ENCODE measurements at places on chromosomes 2 and 18. TPM values are rescaled to one million over a fixed set of nuclear protein-coding genes. Genes with fewer than 3 reads are reported as not detected.

GRCh38 chr18:79964330-79965118 is at the start of gene HSBP1L1:
HSBP1L1 (plus strand) TSS chr18:79964643; CDS start chr18:79964736, 93 bp downstream.
- peak within 1 kb of the TSS; percentile 39 for H3K4me3 ChIP-seq
- DNase-seq = no peak
- H3K27ac ChIP-seq = peak within 1 kb of the TSS; percentile 25
- no peaks in the 10 kb centered on the region for H3K36me3 ChIP-seq

DNA sequence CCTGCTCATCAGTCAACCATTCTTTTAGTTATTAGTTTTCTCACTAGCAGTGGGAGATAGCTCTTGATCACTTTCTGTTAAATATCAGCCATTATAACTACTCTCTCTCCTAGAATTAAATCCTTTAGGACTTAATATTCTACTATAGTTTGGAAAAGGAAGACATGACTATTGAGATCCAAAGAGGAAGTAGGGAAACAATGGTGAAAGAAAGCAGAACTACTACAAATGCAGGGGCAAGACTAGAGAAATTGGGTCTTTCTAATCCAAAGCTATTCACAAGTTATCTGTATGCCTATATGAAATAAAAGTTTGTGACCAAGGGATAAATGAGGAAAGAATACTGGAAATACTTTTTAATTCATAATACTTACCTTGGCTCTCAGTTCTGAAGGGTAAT is 65.1 kb downstream of the SRBD1 start:
- H3K36me3 ChIP-seq = peaks cover 16% of the 10 kb centered on the region
- DNase-seq = no peak
- no peak overlapping the region for H3K27ac ChIP-seq
- H3K27me3 ChIP-seq = no peaks in the 10 kb centered on the region

The C2orf69 gene
- total RNA-seq = 24.7 TPM

DNA sequence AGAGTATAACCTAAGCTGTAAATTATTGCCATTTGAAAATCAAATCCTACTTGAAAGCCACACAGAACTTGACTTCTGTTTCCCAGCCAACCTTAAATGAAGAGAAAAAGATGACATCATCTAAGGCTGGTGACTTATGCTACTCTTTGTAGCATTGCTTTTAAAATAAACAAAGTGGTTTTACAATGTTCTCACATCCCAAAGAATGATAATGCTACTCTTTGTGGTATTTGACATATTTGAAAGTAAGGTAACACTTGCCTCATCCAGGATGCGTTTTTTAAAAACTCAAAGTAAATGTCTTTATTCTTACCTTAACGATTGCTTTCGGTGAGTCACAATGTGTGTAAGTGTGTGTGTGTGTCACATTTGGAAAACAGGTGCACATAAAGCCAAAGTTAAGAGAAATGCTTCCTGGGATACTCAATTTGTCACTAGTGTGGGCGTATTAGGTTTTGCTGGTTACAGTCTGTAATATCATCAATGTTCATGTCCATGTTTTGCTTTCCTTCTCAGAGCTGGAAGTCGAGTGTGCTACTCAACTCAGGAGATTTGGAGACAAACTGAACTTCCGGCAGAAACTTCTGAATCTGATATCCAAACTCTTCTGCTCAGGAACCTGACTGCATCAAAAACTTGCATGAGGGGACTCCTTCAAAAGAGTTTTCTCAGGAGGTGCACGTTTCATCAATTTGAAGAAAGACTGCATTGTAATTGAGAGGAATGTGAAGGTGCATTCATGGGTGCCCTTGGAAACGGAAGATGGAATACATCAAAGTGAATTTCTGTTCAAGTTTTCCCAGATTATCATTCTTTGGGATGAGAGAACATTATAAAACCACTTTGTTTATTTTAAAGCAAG is 2.6 kb downstream of the PMAIP1 start:
- H3K27me3 ChIP-seq = peaks cover 69% of the 10 kb centered on the region
- H3K36me3 ChIP-seq = no peaks in the 10 kb centered on the region
- no peak for DNase-seq

- DNase-seq = no peak
- H3K27ac ChIP-seq = no peak overlapping the region
- no peak overlapping the region for H3K4me3 ChIP-seq
- H3K36me3 ChIP-seq = no peaks in the 10 kb centered on the region
- H3K27me3 ChIP-seq = no peaks in the 10 kb centered on the region
Measured at GRCh38 chr18:50209311-50209710, 14.4 kb upstream of the MYO5B start.

- no peak overlapping the region for H3K27ac ChIP-seq
- no peaks in the 10 kb centered on the region for H3K27me3 ChIP-seq
- H3K36me3 ChIP-seq = no peaks in the 10 kb centered on the region
- no peak overlapping the region for H3K4me3 ChIP-seq
- H3K4me1 ChIP-seq = peaks cover 5% of the 10 kb centered on the region
Measured at GRCh38 chr2:111178730-111179405, 58.2 kb downstream of the BCL2L11 start.

The ATP8B1 gene
- total RNA-seq = 12.0 TPM

The TRABD2A gene
- total RNA-seq = 2.9 TPM

DNA sequence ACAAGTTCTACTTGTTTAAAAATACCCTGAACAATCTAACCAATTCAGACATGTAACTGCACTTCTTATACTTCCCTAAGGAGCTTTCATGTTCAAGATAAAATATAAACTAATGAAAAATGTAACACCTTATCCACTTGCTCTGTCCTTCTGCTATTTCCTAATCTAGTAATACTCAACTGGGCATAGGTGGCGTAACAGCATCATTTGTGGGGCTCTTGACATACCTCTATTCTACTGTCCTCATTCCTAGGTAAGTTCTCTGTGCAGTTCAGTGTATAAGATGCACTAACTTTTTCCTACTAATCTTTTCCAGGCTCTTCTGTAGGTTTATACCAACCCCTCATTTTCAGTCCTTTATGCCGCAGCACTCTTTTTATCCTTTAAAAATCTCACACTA is 36.7 kb downstream of the PRKD3 start:
- H3K27ac ChIP-seq = no peak overlapping the region
- H3K36me3 ChIP-seq = peaks cover 3% of the 10 kb centered on the region

GRCh38 chr2:240402566-240403272 is 32.7 kb upstream of the GPC1 start:
- no peaks in the 10 kb centered on the region for H3K36me3 ChIP-seq
- no peak overlapping the region for H3K4me3 ChIP-seq
- DNase-seq = no peak
- peaks cover 4% of the 10 kb centered on the region for H3K4me1 ChIP-seq

The BCL11A gene
- 14.9 TPM for total RNA-seq

The ANTXR1 gene
- total RNA-seq = 65.0 TPM

The ARHGAP15 gene
- total RNA-seq = 15.4 TPM

- no peaks in the 10 kb centered on the region for H3K27me3 ChIP-seq
- no peak overlapping the region for H3K4me3 ChIP-seq
Measured at GRCh38 chr2:201267278-201268030, 7.1 kb downstream of the CASP8 start.

DNA sequence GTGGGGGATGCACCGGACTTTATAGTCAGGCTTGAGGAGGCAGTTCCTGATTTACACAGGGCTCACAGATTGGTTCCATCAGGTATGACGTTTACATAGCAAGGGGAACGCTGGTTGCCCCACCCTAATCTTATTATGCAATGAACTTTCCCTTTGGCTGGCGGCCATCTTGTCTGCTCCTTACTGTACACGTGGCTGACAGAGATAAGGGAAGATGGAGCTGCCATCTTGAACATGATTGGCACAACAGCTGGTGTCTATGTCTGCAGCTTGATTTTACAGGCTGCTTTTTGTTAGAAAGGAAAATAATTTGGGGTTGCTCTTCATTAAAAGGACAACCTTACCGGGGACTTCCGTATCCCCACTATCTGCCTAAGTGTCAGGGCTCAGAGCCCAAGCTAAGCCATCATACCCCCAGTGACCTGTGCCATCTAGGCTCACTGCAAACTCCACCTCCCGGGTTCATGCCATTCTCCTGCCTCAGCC is 33.5 kb upstream of the ATG16L1 start:
- H3K36me3 ChIP-seq = no peaks in the 10 kb centered on the region
- H3K27me3 ChIP-seq = no peaks in the 10 kb centered on the region
- H3K4me1 ChIP-seq = no peaks in the 10 kb centered on the region
- H3K4me3 ChIP-seq = no peak overlapping the region
- no peak for DNase-seq

The LYG2 gene
- total RNA-seq = not detected

The IL36A gene
- not detected for total RNA-seq

GRCh38 chr2:73896362-73897239 is 3.8 kb downstream of the ACTG2 start:
- no peak overlapping the region for H3K4me3 ChIP-seq
- DNase-seq = peak; percentile 2
- H3K27ac ChIP-seq = no peak overlapping the region
- peaks cover 8% of the 10 kb centered on the region for H3K4me1 ChIP-seq
- H3K27me3 ChIP-seq = no peaks in the 10 kb centered on the region

GRCh38 chr2:144170179-144170578 is 349.7 kb downstream of the ZEB2 start:
- no peak overlapping the region for H3K27ac ChIP-seq
- H3K27me3 ChIP-seq = no peaks in the 10 kb centered on the region
- H3K36me3 ChIP-seq = no peaks in the 10 kb centered on the region
- DNase-seq = no peak
- no peaks in the 10 kb centered on the region for H3K4me1 ChIP-seq

DNA sequence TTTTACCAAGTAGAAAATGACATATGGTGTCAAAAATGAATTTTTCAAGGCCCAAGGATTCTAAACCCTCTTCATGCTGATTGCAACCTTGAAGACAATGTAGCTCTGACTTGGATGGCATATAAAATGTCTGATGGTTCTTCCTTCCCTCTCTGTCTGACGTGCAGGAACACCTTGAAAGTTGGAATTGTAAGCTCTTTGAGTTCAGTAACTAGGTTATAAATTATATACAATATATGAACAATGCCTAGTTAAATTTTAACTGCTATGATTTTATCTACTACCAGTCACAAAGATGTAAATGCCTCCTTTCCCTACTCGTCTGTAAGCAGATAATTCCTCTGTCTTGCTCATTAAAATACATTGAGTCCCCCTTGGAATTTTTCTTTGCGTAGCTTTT is 89.5 kb upstream of the TMEM17 start:
- H3K4me3 ChIP-seq = no peak overlapping the region
- no peaks in the 10 kb centered on the region for H3K4me1 ChIP-seq
- H3K27ac ChIP-seq = no peak overlapping the region
- no peaks in the 10 kb centered on the region for H3K36me3 ChIP-seq

DNA sequence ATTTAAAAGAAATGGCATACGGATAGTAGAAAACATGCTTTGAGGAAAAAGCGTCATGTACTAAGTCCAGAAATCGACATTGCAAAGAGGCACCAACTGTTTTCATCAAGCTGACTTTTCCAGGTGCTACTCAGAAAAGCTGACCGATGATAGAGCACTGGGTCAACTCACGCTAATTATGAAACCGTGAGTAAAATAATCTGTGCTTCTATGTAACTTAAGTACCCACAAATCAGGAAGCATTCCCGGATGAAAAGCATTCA is 353 bp upstream of the NUP35 start:
- peak overlapping the region; percentile 81 for H3K4me3 ChIP-seq
- H3K36me3 ChIP-seq = peaks cover 2% of the 10 kb centered on the region
- no peaks in the 10 kb centered on the region for H3K27me3 ChIP-seq
- peak overlapping the region; percentile 91 for H3K27ac ChIP-seq
- DNase-seq = no peak

The ABCG8 gene
- 0.33 TPM for total RNA-seq

DNA sequence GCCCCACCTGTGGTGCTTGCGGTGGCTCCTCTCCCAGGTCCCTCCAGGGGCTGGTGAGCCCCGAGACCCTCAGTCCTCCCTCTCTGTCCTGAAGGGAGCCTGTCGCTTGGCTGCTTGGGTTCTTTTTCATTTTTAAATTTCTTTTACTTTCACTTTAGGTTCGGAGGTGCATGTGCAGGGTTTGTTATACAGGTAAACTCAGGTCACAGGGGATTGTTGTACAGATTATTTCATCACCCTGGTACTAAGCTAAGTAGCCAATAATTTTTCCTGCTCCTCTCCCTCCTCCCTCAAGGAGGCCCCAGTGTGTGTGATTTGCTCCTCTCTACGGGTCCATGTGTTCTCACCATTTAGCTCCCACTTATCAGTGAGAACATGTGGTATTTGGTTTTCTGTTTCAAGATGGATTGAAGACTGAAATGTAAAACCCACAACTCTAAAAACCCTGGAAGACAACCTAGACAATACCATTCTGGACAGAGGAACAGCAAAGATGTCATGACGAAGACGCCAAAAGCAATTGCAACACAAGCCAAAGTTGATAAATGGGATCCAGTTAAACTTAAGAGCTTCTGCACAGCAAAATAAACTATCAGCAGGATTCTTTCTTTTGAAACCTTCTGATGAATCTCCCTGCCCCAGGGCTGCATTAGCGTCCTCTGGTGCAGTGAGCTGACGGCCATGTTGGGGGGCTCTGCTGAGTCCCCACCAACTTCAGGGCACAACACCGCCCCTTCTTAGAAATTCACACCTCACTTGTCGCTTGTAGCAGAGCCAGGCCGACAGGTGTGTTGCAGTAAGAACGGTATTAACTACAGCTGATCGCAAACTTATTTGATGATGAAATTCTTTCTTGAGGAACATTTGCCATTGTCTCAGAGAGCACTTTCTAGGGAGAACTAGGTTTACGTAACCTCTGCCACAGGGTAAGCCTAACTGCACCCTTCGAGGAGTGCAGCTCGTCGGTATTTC is 135.3 kb downstream of the ZNF236 start:
- peaks cover 22% of the 10 kb centered on the region for H3K4me1 ChIP-seq
- H3K27me3 ChIP-seq = no peaks in the 10 kb centered on the region
- peaks cover 41% of the 10 kb centered on the region for H3K36me3 ChIP-seq
- no peak overlapping the region for H3K4me3 ChIP-seq

DNA sequence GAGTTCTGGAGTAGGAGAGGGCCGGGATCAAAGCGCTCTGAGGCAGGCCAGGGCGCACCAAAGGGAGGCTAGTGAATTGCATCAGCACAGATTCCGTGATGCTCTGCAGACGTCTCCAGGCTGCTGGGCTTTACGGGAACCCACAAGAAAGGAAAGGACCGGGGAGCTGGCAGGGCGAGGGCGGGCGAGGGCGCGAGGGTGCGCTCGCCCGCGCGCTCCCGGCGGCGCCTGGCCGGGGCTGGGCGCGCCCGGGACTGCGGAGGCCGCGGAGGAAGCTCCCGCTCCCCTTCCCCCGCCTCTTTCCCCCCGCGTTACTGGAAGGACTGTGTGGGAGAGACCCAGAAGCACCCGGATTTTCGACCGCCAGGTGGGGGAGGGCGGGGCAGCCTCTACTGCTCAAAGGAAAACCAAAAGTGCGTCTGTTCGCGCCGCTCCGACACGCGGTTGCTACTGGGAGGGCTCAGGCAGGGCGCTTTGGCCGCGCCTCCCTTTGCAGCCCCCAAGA is 2.4 kb upstream of the FOSL2 start:
- DNase-seq = peak; percentile 35
- no peaks in the 10 kb centered on the region for H3K36me3 ChIP-seq
- peak overlapping the region; percentile 75 for H3K4me3 ChIP-seq
- peak overlapping the region; percentile 96 for H3K27ac ChIP-seq
- H3K27me3 ChIP-seq = peaks cover 2% of the 10 kb centered on the region

The YWHAQ gene
- 535 TPM for total RNA-seq

Data from spinal cord (tissue), 10 donors.